ENCODE measurements at places on chromosomes 13 and 19.

GRCh38 chr19:3335431-3336350, 30.7 kb upstream of the NFIC start:
- no peak for DNase-seq

DNA sequence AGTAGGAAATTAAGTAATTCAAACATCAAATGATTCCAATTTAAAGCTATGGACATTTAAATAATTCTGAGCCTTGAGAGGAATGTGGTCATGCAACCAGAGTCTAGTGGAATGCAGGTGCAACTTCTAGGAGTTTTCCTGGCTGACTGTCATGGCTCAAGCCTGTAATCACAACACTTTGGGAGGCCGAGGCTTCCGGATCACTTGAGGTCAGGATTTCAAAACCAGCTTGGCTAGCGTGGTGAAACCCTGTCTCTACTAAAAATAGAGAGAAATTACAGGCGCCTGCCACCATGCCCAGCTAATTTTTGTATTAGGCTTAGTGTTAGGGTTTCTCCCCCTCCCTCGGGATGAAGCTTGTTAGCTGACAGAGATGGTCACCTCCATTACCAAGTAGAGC, 6.4 kb downstream of the ZNF808 start:
- no peak for DNase-seq

DNA sequence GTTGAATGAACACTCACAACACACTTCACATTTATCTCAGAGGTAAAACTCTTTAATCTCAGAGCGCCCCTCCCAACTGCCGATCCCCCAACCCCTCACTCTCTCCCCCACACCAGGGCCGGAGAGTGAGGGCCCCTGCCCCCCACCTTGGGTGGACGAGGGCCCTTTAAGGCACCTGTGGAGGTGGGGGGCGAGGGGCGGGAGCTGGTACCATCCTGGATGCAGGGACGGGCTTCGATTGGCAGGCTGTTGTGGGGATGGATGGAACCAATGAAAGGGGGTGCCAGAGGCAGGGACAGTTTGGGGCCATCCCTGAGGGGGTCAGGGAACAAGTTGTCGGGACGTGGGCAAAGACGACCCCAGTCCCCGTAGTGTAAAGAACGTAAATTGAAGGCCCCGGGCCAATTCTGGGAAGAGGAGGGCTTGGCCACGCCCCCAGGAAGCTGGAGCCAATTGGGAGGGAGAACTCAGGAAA, 1.7 kb upstream of the PNKP start:
- no peak for DNase-seq

- DNase-seq, result no peak
Observed at GRCh38 chr13:90447034-90447733, 900.3 kb upstream of the MIR17HG start.

GRCh38 chr19:47885067-47885463, 1.1 kb downstream of the SULT2A1 start:
- no peak for DNase-seq

DNA sequence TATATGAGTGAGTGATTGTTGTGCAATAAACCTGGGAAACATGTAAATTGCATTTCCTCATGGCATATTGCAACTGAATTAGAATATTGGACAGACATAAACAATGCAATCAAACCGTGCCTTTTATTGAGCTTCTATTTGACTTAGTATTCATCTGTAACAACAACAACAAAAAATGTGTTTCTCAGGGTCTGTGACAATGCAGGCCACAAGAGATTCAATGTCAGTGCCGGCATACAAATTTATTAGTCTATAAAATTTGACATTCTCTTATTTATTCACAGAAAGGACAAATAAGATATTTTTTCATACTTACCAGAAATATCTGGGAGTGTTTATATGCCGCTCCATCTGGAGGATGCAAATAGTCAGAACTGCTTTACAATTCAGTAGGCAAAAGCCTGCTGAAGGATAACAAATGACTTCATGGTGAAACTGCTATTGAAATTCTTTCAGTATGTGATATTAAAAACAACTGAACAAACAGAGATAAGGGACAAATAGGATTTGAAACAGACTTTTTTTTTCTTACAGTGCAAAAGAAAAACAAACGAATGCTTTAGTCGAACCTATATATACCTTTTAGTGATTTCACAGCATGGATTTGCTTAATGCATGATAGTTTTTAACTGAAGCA, 77.2 kb downstream of the DACH1 start:
- no peak for DNase-seq

GRCh38 chr19:14091081-14091812, 696 bp upstream of the SAMD1 start:
- DNase-seq, result peak; percentile 70

DNA sequence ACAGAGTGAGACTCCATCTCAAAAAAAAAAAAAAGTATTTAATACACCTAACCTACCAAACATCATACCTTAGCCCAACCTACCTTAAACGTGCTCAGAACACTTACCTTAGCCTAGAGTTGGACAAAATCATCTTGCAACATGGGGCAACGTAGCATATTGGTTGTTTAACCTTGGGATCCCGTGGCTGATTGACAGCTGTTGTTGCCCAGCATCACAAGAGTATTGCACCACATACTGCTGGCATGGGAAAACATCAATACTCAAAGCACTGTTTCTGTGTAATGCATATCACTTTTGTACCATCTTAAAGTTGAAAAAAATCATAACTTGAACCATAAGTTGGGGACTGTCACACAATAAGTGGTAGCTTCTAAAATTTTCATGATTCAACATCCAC, 73.8 kb upstream of the MIR17HG start:
- DNase-seq, result no peak

DNA sequence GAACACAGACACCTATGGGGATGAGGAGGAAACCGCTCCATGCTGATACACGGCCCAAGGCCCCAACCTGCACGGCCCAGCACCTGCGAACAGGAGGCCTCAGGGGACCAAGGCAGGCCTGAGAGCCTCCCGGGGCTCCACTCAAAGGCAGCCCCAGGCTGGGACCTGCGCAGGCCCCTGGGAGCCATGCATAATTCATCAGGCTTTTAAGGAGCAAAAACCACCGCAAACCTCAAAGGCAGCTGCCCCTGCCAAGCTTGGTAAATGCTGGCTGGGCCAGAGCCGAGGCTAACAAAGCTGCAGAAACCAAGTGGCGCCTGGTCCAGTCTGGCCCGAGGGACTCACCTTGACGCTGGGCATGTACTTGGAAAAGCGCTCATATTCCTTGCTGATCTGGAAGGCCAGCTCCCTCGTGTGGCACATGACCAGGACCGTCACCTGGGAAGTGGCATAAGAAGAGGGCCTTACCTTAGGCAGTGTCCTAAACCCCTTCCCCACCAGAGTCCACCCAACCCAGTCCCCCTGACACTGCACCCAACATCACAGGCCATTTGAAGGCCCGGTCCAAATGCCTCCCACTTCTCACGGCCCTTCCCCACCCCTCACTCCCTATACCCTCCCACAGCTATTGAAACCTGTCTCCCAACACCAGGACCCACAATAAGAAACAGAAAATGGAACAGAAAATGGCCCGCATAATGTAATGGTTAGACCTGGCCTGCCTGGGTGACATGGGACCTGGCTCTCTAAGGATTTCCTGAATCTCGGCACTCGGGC, 7.8 kb downstream of the DDX39A start:
- no peak for DNase-seq

GRCh38 chr13:43786766-43787517, at the start of gene ENOX1:
ENOX1 (minus strand) TSS chr13:43786972.
- DNase-seq, result no peak

DNA sequence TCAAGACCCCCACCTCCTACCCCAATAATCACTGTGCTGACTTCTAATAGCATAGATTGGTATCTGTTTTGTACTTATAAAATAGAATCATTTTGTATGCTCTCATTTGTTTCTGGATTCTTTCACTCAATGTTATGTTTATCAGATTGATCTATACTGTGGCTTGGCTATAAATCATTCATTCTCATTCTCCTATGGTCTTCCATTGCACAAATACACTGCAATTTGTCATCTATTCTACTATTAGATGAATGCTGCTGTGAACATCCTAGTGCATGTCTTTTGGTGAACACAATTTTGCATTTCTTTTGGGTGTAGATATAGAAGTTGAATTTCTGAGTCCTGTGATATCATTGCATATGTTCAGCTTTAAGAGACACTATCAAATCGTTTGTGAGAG, 94.8 kb upstream of the AKAP11 start:
- no peak for DNase-seq

DNA sequence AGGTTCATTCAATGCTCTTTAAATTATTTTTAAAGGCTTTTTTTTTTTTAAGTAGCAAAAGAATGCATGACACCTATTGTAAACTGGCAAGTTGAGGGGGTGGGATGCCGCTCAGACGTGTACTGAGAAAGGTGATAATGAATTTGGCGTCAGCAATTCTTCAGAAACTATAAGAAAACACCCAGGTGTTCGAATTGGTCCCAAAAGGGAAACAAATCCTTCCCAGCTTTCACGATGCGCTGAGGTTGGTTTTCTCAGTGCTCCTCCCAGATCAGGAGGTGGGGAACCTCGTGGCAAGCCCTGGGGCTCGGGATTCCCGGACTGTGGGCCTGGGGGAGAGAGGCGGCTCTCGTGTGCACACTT, 543 bp upstream of the FAM124A start:
- peak; percentile 4 for DNase-seq

DNA sequence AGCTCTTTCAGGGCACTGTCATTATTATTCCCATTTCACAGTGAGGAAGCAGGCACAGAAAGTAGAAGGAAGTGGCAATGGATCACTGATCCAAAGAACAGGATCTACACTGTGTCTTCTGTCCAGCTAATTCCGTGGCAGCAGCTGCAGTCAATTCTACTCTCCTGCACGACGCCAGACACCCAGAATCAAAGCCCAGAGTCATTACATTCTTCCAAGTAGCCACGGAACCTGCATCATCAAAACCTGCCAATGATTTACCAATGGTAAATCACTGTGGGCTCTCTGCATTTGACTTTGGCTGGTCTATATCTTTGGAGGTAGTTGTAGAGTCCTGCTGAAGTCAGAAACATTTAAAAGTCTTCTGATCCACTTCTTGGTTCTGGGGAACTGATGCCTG, 767.7 kb downstream of the LIG4 start:
- no peak for DNase-seq

DNA sequence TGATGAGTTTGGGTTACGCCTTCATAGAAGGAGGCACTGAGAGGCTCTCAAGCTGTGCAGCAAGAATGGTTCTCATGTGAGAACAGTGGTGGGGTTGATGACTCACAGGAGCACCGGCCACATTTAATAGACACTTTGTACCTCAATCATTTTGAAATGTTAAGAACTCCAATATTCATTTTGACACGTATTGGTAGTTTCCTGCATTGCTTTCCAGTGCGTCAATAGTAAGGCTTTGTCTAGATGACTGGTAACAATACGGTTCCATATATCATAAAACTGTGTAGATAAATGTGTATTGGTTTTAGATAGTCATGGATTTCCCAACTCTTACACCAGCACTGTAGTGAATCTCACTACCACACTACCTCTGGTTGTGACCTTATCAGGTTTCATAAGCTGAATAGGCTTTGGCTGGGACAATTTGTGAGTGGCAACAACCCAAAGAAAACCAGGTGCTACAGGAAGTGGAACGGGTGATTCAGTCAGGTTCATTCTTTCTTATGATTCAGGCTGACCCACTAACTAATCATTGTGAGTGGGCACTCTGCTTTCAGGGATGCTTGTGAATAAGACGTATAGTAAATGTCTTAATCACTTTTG, 362.6 kb downstream of the KLF5 start:
- DNase-seq, result peak; percentile 22

DNA sequence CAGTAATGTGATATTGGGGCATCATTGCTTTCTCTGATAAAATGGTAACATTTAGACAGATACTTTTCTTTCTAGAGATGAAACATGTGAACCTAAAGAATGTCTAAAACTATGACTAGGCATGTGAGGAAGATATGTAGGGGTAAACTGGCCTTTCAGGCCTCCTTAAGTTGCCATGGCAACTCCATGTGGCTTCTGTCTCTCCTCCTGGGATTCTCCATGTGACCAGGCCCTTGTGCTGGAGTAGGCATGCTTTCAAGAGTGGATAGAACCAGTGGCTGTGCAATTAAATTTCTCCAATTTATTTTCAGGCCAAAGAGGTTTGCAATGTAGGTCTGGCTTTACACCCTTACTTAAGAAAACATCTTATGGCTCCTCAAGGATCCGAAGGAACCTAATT, 130.8 kb downstream of the OLFM4 start:
- no peak for DNase-seq

GRCh38 chr13:40060296-40061007, 405.0 kb downstream of the COG6 start:
- peak; percentile 40 for DNase-seq

DNA sequence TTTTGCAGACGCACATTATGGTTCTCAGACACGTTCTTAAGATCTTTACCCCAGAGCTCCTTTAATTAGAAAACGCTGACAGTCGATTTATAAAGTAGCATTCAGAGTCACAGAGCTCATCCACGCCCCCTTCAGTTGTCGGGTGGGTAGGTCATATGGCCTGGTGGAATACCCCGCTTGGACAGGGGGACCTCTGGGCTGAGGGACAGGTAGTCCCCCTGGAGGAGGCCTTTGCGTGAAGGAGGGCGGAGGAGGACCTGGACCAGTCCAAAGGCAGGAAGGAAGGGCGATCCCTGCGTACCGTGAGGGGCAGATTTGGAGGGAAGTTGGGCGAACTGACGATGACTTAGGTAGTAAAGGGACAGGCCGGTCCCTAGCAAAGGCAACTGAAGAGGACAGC, 20.5 kb downstream of the VASP start:
- no peak for DNase-seq

GRCh38 chr19:11096210-11096841, 7.1 kb downstream of the LDLR start:
- DNase-seq, result no peak

DNA sequence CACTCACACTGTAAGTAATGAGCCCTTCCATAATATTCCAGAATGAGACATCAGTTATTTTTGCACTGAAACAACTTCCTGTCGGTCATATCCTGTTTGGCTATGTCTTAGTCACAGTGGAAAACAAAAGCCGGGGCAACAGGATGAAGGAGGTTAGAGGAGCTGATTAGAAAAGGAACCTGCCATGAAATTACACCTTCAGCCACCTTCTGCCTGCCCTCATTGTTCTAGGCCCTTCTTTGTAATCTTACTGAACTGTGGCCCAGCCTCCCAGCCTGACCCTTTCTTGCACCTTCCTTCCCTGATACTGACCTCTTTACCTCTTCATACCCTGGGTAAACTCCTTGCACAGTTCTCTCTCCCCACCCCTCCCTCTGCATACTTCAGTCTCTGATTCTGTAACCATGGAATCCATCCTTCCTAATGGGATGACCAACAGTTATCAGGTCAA, 67.3 kb downstream of the DOCK9 start:
- no peak for DNase-seq

All from stimulated activated CD4-positive, alpha-beta T cell treated with anti-CD3 and anti-CD28 coated beads, Interleukin-15, amount 100 ng/mL, for 48 hours (primary cell).